ENCODE measurements at places on chromosomes 13 and 19. TPM values are rescaled to one million over a fixed set of nuclear protein-coding genes. Genes with fewer than 3 reads are reported as not detected.

The ICAM1 gene
- total RNA-seq, result 13.2 TPM

The CNFN gene
- not detected for total RNA-seq

The AXL gene
- 379 TPM for total RNA-seq

The KIR3DL1 gene
- total RNA-seq, result not detected

Measured in bronchus fibroblast of lung (primary cell).